ENCODE measurements at places on chromosomes 3 and 15.

GRCh38 chr3:9878700-9879099 lies 1.4 kb downstream of the CIDEC start:
- no peak for DNase-seq

GRCh38 chr3:52123106-52123725 lies 31.0 kb downstream of the POC1A start:
- DNase-seq: peak; percentile 66

DNA sequence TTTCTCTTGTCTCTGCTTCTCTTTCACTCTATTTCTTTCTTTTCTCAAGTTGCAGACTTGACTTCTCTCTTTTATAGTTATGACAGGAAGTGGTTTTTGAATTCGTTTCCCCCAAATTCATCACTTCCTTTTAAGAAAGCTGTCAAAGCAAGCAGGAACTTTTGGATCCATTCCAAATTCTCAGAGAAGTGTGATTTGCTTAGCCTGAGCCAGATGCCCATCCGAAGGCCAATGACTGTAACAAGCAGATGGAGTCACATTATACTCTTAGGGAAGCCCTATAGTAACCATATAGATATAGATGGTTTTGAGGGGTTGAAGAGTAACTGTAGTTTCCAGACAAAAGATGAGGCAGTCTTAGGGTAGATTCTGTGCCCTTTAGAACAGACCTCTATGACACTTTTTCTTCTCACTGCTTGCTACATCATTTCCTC lies 592.0 kb upstream of the KCNMB2 start:
- DNase-seq: no peak

DNA sequence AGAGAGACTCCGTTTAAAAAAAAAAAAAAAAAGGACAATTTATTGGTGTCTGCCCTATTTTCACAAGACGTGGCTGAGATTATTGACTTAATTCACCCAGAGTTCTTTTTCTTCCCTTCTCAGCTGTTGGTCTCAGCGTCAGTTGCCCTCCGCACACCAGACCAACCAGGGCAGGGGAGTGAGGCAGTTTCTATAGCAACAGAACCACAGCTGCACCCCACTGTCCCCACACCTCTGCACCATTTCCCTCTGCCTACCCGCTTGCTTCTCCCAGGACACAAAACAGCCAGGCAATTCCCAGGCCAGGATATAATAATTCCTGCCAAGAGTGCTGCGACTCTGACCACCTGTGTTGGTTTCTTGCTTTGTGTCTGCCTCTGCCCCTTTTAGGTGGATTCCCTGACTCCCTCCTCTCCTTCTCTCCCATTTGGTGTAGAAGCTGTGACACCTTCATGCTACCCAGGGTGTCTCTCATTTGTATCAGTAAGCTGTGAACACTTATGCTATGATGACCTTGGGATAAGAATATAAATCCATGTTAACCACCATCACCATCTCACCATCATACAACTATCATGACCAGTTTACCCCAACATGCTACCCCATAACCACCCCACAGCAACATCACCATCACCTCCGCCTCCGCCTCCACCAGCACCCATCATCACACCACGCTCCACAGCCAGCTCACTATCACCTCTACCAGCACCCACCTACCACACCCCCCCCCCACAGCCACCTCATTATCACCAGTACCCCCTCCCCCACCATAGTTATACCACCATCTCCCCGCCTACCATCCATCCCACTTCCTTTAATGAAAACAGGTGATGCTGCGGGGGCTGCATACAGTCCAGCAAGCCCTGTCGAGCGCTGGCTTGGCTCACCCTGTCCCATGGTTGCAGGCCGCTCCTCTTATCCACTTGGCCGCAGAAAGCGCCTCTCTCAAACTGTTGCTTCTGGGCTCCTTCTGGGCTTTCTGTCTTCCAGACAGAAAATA lies 589 bp downstream of the EPB42 start:
- DNase-seq: no peak

DNA sequence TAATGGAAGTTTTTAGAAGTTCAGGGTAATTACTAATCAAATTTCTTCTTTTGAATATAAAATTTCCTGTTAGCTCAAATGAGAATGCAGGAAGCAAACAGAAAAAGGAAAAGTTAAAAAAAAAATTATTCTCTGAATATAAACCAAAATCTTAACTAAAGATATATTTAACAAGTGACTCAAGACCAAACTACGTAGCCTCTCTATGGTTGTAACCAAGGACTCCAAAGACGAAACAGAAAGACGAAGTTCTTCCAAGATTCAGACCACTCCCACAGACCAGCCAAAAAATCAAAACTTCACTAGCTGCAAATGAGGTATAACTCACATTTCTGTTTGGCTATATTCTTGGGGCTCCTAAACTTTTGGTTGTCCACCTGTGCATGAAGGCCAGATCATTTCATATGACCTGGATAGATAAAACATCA lies 846.5 kb upstream of the ALCAM start:
- no peak for DNase-seq

DNA sequence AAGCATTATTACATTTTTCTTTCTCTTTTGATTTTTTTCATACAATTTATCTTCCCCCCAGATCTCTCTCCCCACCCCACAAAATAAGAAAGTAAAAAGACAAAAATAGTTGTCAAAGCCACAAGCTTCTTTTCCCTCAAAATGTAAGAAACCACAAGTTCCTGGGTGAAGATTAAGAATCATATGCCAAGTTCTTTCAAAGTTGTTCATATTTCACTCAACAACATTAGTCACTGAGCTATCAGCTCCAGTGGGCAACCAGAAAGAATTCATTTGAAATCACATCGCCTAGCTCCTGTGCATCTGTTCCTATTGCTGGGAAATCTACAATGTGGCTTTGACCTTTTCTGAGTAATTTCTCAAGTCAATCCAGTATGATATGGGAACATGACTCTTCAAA lies 681.6 kb upstream of the ARPP21 start:
- DNase-seq: no peak
